ENCODE measurements at places on chromosomes 12 and 14. TPM values are rescaled to one million over a fixed set of nuclear protein-coding genes. Genes with fewer than 3 reads are reported as not detected.
A peak's percentile ranks its signal among the peaks of the same experiment; 100 is the strongest.

The TMPRSS12 gene
- total RNA-seq, result not detected

DNA sequence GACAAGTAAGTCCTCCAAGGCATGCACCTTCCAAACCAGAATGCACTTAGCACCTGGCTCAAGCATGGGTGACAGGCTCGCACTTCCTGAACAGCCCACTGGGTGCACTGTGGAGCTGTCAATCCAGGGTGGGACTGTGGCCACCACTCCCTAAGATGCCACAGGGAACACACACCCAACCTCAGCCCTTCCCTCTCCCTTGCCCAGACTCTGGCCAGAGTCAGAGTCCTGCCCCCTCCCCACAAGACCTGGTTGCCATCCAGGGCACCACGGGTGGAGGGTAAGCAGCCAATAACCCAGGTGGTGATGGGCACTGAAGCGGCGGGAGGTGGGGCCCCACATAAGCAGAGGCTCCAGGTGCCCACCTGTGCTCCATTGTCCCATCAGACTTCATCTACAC lies 160.6 kb downstream of the MYRFL start:
- H3K4me1 ChIP-seq, result no peaks in the 10 kb centered on the region
- DNase-seq, result peak; percentile 31
- peaks cover 3% of the 10 kb centered on the region for H3K27me3 ChIP-seq
- no peak overlapping the region for H3K27ac ChIP-seq

The IL31 gene
- not detected for total RNA-seq

DNA sequence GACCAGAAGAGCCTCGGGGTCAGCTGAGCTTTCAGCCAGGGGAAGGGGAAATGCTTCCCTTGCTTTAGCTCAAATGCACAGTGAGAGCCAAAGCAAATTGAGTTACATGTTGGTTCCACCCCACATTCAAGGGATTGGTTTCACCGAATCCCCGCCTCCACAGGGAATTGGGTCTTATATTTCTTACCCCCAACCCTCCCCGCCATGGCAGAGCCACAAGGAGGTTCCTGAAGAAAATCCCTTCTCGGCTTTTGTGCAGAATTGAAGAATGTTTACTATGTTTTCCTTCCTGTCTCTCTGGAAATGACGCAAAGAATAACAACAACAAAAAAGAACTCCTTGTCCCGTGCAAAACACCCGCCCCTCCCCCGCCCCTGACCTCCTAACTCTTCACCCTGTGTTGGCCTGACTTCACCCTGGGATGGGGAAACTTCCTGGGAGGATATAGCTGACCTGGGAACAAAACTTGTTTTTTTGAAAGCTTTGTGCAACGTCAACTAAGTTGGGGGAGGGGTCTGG lies 21.9 kb upstream of the CIPC start:
- no peaks in the 10 kb centered on the region for H3K4me1 ChIP-seq
- no peak overlapping the region for H3K27ac ChIP-seq
- no peaks in the 10 kb centered on the region for H3K36me3 ChIP-seq
- H3K27me3 ChIP-seq, result no peaks in the 10 kb centered on the region
- no peak overlapping the region for H3K4me3 ChIP-seq

DNA sequence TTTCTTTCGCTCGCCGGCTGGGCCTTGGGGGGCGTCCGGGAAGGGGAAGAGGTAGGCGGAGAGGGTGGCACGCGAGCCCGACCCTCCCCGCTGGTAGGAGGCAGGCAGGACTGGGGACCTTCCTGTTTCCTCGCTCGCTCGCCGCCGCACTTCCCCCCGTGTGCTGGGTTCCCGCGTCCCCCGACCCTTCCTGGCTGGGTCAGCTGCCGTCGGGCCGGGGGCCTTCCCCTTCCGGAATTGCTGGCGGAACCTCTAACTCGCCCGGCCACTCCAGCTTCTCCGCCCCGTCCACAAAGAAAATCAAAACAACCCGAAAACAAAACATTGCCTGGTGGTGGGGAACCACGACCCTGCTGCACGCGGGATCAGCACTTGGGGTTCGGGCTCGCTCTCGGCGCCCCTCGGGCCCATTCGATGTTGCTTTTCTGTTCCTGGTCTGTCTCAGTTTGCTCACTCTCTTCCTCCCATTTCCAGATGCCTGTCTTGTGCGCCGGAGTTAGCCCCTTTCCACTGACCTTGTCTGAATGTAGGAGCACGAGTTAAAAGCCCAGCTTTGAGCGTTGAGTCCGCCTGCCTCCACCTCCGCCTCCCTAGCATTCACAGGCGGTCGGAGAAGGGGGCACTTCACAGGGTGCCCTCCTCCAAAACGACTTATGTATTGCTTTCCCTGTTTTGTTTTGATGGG lies 581 bp downstream of the PAPOLA start:
- H3K27ac ChIP-seq, result peak overlapping the region; percentile 93
- no peaks in the 10 kb centered on the region for H3K27me3 ChIP-seq
- peaks cover 36% of the 10 kb centered on the region for H3K4me1 ChIP-seq
- peak overlapping the region; percentile 89 for H3K4me3 ChIP-seq
- peak; percentile 23 for DNase-seq
- H3K36me3 ChIP-seq, result peaks cover 27% of the 10 kb centered on the region

DNA sequence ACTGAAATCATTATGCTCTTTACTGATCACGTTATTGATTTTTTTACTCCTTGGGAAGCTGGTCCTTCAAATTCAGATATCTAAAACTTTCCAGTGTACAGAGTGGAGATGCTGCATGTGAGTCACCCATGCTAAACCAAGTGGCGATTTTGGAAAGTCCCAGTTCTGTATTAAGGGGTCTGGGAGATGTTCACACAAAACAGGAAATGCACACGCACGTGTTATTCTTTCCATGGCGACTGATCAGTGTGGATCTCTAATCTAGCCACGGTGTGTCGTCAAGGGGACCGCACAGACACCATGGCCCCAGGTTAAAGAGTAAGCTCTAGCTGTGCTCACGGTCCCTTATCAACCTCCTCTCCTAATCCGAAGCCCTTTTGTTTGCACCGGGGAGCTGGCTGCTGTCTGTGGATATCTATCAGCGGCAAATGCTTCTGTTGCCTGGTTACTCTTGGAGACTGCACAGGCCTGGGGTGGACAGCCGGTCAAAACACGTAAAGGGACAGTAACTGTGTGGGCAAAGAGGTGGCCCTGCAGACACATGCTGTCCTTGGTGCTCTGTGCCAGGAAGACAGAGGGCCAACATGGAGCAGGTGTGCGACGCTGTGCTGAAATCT lies 96.6 kb downstream of the RIMBP2 start:
- no peak overlapping the region for H3K27ac ChIP-seq
- H3K4me3 ChIP-seq, result no peak overlapping the region
- H3K36me3 ChIP-seq, result no peaks in the 10 kb centered on the region
- no peaks in the 10 kb centered on the region for H3K4me1 ChIP-seq

The PAX9 gene
- not detected for total RNA-seq

GRCh38 chr12:87094356-87094755 lies 838.2 kb upstream of the MGAT4C start:
- H3K36me3 ChIP-seq, result no peaks in the 10 kb centered on the region
- H3K4me1 ChIP-seq, result no peaks in the 10 kb centered on the region
- DNase-seq, result no peak
- H3K4me3 ChIP-seq, result no peak overlapping the region
- no peaks in the 10 kb centered on the region for H3K27me3 ChIP-seq
- H3K27ac ChIP-seq, result no peak overlapping the region

GRCh38 chr14:24211311-24211710 lies 2.0 kb downstream of the CHMP4A start:
- H3K27ac ChIP-seq, result peak overlapping the region; percentile 96
- peaks cover 45% of the 10 kb centered on the region for H3K36me3 ChIP-seq
- H3K4me1 ChIP-seq, result peaks cover 60% of the 10 kb centered on the region
- no peak overlapping the region for H3K4me3 ChIP-seq
- H3K27me3 ChIP-seq, result no peaks in the 10 kb centered on the region

DNA sequence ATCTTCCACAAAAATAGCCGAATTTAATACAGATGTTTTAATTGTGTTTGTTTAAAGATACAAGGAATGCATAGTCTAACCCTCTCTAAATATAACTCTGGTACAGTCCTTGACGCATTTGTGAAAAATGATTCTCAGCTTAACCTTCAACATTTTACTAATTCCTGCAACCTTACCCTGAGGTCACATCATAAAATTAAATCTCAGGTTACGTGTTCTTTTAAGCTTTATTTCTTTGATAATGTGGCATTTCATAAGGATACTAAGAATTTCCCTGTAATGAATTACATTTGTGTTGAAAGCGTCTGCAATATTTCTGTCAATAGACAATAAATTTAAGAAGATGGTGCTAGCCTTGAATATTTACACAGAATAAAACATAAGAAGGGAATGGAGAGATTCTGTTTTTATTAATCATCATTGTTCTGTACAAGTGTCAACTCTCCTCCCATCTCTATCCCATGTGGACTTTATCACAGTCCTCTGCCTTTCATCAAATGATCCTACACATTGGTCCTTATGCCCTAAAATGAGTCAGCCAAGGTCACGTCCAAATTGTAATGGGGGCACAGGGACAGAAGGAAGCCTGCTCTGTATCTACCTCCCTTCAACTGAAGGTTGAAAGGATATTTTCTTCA lies 769.3 kb upstream of the FLRT2 start:
- H3K36me3 ChIP-seq, result no peaks in the 10 kb centered on the region
- no peaks in the 10 kb centered on the region for H3K27me3 ChIP-seq
- no peak overlapping the region for H3K4me3 ChIP-seq
- H3K4me1 ChIP-seq, result no peaks in the 10 kb centered on the region
- no peak overlapping the region for H3K27ac ChIP-seq
- no peak for DNase-seq

DNA sequence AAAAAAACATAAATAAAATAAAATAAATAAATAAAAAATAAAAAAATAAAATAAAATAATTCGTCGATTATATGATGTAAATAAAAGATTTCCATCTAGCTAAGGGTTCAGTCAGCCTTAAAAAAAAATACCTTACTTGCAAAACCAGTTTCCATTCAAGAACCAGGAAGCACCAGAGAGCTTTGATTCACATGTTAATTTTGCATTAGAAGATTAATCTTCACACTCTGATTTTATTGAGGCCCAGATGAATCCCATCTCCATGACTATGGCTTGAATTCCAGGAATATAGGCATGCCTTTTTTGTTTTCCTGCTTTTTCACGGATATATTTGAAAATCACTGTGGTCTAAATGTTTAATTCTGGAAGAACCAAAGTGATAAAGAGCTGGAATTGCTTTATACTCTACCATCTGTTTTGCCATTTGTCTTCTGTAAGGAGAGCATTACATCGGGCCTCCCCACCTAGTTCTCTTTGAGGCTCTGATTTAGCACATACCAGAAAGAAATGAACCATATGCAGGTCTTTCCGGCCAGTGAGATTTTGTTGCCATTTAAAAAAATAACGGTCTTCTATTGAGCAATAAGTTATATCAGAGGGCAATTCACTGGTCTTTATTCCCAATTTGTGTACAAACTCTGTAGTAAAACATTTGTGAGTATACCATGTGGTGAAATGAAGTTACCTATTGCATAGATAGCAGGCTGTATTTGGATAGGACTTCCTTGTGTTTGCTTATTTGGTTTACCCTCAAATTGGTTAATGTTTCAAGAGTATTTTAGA lies 175.5 kb downstream of the AEBP2 start:
- no peak for DNase-seq
- H3K27ac ChIP-seq, result no peak overlapping the region
- H3K4me1 ChIP-seq, result peaks cover 4% of the 10 kb centered on the region
- H3K4me3 ChIP-seq, result no peak overlapping the region

DNA sequence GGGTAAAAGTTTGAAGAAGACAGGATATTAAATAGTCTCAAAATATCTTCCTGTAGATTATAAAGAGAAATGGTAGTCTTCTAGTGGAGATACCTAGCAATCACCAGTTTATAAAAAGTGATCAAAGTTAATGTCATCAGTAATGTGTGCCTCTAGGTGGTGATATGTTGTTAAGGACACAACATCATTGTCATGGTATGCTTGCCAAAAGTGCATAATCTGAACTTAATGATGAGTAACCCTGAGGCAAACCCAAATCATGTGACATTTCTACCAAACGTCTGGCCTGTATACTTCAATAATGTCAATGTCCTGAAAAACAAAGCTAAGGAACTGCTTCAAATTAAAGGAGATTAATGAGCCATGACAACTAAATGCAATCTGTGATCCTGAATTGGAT lies 214.7 kb downstream of the PHLDA1 start:
- H3K4me1 ChIP-seq, result no peaks in the 10 kb centered on the region
- H3K36me3 ChIP-seq, result no peaks in the 10 kb centered on the region
- no peak for DNase-seq
- peaks cover 6% of the 10 kb centered on the region for H3K27me3 ChIP-seq
- H3K4me3 ChIP-seq, result no peak overlapping the region
- H3K27ac ChIP-seq, result no peak overlapping the region

The ABCC9 gene
- not detected for total RNA-seq

The SERPINA5 gene
- not detected for total RNA-seq

The SNRPF gene
- 59.9 TPM for total RNA-seq

DNA sequence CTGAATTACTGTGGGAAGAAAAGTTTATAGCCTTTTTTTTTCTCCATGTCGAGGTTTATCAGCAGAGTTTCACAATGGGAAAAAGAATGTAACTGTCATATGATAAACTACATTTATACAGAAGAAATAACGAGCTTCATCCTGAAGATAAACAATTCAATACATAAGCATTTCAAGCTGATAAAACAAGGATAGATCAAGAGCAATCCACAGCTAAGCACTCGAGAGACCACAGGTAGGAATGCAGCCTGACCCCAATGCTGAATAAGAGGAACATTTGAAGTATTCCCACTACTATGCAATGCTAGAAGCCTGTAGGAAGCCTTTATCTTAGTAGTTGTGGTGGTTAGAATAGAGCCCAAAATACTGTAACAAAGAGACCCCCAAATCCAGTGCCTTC lies 32.6 kb upstream of the DAAM1 start:
- peaks cover 6% of the 10 kb centered on the region for H3K4me1 ChIP-seq
- H3K4me3 ChIP-seq, result no peak overlapping the region
- H3K27ac ChIP-seq, result no peak overlapping the region
- no peaks in the 10 kb centered on the region for H3K27me3 ChIP-seq

DNA sequence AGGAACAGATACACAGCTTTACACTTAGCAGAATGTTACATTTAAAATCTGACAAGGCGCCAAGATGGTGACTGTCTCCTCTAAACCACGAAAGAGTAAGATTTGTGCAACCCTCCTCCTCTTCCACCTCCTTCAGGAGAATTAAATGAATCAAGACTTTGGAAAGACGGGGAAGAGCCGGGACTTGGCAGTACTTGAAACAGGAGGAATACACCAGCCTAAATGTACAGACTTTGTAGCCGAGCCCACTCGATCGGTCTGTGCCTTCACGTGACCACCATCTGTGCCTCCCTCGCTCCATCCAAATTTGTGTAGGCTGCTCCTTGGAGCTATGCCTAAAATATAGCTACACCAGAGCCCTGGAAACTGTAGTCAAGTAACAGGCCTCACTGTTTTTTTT lies 38.3 kb downstream of the SSPN start:
- no peak for DNase-seq
- H3K4me1 ChIP-seq, result no peaks in the 10 kb centered on the region
- H3K27me3 ChIP-seq, result peaks cover 14% of the 10 kb centered on the region
- no peaks in the 10 kb centered on the region for H3K36me3 ChIP-seq
- H3K4me3 ChIP-seq, result no peak overlapping the region

The TTC6 gene
- total RNA-seq, result not detected

The CCDC196 gene
- not detected for total RNA-seq

The HNRNPC gene
- 1,377 TPM for total RNA-seq

Data from activated naive CD4-positive, alpha-beta T cell treated with anti-CD3 and anti-CD28 coated beads for 36 hours (primary cell).